ENCODE measurements at places on chromosomes 1 and 21.

DNA sequence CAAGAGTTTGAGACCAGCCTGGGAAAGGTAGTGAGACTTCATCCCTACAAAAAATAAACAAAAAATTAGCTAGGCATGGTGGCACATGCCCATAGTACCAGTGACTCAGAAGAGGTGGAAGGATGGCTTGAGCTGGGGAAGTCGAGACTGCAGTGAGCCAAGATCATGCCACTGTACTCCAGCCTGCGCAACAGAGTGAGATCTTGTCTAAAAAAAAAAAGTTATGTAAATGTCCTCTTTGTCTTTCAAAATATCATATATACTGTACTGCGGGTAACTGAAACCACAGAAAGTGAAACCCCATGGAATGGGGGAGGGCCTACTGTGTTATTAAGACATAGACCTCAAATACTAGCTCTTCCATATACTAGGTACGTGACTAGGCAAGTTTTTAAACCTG, 20.8 kb downstream of the ACADM start:
- no peak for DNase-seq

DNA sequence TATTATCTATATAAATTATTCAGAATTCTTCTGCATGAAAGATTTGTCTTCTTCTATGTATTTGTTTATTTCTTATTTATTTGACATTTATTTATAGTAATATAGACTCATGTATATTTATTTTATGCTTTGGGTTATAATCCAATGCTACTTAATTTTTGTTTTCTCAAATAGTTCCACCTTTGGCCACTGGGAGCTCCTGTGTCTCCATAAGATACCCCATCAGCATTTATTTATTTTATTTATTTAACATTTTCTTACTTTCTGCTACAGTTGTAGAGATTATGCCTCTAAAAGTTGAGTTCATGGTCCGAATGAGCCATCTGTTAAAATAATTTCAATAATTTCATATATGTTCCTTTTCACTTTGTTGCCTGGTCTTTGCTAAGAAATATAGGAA, 289.4 kb downstream of the ADGRL2 start:
- DNase-seq: no peak

- no peak for DNase-seq
Measured at GRCh38 chr1:25043228-25043580, 113.1 kb upstream of the RUNX3 start.

DNA sequence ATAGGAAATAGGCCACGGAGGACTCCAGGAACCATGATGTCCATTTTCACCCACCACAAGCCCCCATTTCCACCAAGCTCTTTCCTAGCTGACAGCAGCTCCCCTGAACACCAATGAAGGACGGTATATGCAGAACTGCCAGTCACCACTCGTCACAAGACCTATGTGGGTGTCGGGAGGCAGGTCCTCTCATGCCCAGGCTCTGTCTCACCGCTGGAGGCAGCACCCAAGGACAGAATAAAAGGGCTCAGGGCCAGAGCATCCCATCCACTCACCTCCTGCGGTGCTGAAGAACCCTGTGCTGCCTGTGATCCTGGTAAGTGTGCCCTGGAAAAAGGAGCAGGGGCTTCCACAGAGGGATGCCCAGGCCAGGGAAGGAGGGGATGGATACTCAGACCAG, at the start of gene LCE1F:
LCE1F (plus strand) TSS at position 266 of the 400 bp plus-strand sequence. CDS start 1,232 bp downstream, outside the sequence.
- no peak for DNase-seq

DNA sequence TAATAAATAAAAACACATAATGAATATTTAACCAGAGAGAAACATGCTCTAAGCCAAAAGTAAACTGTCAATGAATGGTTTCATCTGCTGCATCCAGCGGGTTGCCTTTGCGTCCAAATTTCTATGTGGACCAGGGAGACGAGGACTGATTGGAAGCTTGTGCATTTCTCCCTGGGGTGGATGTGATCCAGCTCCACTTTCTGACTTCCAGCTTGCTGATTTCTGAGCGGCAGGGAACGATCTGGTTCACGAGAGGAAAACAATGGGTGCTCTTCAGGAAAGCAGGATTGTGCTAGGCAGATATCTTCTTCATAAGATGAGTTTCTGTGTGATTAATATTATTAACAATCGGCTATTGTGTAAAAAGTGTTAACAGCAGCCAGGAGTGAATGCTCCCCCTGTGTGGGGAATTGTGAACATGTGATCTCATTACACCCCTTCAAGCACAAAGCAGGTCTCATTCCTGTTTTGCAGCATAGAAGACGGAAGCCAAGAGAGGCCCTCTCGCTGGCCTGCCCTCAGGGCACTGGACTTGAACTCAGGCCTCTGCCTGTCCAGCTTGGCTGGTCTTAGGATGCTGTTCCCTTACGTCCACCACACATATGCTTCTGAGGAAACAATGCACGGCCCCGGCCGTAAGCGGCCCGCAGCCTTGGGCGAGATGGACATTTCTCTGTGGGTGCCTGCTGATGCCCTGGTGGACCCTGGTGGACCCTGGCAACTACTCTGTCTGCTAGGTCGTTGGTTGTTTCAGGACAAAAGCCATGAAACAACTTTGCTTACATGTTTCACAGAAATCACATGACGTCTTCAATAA, 183.4 kb upstream of the C1orf174 start:
- DNase-seq: no peak

DNA sequence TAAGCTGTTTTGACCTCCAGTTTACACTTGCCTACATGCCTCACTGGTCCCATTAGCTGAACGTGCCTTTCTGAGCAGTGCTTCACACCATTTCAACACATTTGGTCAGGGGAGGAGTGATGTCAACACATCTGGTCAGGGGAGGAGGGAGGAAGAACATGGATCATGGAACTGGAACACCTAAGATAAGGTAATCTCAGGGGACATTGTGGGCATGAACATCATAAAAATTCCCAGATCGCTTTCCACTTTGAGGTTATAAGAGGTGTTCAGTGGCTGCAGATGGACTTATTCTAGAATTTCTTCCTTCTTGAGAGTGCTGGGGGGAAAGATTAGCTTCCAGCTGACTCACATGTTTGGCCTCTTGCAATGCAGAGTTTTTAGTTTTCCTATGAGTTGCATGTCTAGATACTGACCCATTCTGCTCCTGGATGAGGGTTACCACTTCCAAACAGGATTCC, 2.0 kb downstream of the QSOX1 start:
- DNase-seq: no peak

DNA sequence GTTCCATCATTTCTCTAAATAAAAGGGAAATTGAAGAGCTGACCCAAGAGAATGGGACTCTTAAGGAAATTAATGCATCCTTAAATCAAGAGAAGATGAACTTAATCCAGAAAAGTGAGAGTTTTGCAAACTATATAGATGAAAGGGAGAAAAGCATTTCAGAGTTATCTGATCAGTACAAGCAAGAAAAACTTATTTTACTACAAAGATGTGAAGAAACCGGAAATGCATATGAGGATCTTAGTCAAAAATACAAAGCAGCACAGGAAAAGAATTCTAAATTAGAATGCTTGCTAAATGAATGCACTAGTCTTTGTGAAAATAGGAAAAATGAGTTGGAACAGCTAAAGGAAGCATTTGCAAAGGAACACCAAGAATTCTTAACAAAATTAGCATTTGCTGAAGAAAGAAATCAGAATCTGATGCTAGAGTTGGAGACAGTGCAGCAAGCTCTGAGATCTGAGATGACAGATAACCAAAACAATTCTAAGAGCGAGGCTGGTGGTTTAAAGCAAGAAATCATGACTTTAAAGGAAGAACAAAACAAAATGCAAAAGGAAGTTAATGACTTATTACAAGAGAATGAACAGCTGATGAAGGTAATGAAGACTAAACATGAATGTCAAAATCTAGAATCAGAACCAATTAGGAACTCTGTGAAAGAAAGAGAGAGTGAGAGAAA, 38.4 kb downstream of the CENPF start:
- no peak for DNase-seq

DNA sequence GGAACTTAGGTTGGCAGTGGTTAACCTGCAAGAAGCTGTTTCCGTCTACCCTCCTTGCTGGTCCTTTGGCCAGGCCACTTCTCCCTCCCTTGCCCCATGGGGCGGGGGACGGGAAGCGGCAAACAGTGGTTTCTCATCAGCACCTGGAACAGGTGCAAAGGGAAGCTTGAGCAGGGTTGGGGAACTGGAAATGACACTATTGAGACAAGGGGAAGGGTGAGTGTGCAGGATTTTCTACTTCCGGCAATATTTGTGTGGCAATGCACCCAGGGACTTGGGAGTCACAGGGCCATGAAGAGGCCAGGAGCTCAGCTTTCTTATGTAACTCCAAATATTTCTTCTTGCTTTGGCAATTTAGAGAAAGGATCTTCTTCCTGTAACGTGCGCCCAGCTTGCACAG, 29.0 kb upstream of the SARS1 start:
- DNase-seq: no peak

DNA sequence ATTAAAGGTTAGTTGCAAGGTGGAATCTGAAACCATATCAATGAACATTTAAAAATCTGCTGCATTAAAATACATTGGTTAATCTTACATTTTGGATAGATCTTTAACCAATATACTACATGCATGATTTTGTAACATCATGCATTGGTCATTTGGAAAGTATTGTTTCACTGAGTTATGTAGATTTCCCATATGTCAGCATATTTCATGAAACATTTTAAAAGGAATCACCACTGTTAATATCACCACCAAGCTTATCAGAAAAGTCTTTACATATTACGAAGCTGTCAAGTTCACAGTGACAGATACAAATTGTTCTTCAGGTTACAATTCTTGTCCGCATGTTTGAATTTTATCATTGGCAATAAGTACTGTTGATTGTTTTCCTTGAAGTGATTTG, 89.9 kb upstream of the ADGRL2 start:
- DNase-seq: no peak

DNA sequence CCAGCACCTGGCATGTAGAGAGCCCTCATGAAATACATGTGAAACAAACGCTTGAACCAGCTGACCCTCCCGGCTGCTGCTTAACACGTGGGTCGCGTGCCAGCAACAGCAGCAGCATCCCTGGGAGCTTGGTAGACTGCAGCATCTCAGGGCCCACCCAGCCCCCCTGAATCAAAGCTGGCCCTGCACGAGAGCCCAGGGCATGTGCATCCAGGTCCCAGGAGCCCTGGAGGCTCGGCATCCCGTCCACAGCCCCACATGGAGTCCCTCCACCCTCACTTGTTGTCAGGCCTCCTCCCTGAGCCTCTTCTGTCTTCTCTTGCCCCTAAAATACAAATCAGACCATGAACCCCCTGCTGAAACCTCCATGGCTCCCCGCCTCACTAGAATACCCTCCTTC, 123.1 kb downstream of the MATN1 start:
- no peak for DNase-seq

GRCh38 chr1:151222130-151222529, 23.8 kb downstream of the PIP5K1A start:
- no peak for DNase-seq

- no peak for DNase-seq
Measured at GRCh38 chr1:210132582-210132981, 100.0 kb upstream of the SERTAD4 start.

DNA sequence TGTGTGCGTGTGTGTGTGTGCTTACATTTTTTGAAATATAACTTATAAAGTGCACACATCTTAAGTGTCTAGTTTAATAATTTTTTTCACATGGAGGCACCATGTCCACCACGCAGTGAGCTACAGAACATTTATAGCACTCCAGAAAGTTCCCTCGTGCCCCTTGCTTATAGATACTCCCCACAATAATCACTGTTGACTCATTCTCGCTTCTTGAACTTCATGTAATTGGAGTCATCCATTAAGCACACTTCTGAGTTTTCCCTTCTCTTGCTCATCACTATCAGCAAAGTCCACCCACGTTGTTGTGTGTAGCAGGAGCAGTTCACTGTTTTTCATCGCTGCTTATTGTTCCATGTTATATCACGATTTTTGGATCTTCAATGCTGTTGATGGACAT, 78.4 kb upstream of the DISP3 start:
- no peak for DNase-seq

GRCh38 chr1:43056981-43057391, 98.3 kb upstream of the SLC2A1 start:
- DNase-seq: no peak

DNA sequence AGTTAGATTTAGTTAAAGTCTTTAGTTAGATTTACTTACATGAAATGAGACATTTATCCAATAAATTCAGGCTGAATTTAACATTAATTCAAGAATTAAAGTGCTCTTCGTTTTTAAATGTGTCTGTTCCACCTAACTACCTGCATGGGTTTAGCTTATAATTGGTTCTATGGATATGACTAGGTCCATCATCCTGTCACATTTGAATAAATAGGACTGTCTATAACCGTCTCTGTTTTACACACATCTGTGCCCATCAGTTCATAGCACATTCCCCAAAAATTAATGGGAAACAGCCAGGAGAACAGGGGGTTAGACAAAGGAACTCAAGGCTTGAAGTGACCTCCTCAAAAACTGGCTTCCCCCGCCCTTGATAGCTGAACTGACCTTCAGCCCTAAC, 219.6 kb downstream of the MRPL39 start:
- no peak for DNase-seq

- DNase-seq: no peak
Measured at GRCh38 chr1:94142022-94142421, 21.1 kb upstream of the ABCA4 start.

GRCh38 chr1:221251580-221251979, 372.3 kb downstream of the HLX start:
- DNase-seq: no peak

DNA sequence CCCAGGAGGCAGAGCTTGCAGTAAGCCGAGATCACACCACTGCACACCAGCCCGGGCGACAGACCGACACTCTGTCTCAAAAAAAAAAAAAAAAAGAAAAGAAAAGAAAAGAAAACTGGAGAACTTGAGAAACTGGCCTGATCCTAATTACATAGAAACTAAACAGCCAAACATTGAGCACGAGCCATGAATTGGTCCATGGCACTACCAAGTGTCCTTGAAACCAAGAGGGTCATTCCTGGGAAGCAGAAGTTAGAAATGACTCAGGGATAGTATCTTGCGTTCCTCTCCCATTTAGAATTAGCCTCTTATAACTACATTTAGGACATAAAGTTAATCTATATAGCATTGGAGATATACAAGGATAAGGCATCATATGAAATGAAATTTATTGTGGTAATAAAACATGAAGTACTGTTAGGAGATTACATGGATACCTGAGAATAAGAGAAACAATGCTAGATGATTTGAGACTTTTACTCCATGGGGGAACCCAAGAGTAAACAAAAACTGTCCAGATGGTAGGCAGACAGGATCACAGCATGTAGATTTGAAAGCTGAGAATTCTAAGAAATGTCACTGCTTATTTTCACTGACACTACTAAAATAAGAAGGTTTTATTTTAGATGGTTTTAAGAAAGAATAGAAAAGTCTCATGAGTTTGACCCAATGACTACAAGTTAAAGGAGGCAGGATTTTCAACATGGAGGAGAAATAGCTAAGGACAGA, 39.5 kb upstream of the CPLANE2 start:
- no peak for DNase-seq

- DNase-seq: no peak
Measured at GRCh38 chr1:8214501-8215173, 103.3 kb upstream of the SLC45A1 start.

- DNase-seq: no peak
Measured at GRCh38 chr1:227996187-227996950, 10.4 kb upstream of the WNT3A start.

- DNase-seq: no peak
Measured at GRCh38 chr1:229170274-229170673, 100.6 kb upstream of the RAB4A start.

- no peak for DNase-seq
Measured at GRCh38 chr1:214882616-214883015, 199.9 kb upstream of the KCNK2 start.

- no peak for DNase-seq
Measured at GRCh38 chr21:42144679-42145568, 73.8 kb downstream of the UMODL1 start.

Measured in T-helper 9 cell (primary cell).